AG08396 (cell line): ENCODE measurements at places on chromosomes 7 and 10.

DNA sequence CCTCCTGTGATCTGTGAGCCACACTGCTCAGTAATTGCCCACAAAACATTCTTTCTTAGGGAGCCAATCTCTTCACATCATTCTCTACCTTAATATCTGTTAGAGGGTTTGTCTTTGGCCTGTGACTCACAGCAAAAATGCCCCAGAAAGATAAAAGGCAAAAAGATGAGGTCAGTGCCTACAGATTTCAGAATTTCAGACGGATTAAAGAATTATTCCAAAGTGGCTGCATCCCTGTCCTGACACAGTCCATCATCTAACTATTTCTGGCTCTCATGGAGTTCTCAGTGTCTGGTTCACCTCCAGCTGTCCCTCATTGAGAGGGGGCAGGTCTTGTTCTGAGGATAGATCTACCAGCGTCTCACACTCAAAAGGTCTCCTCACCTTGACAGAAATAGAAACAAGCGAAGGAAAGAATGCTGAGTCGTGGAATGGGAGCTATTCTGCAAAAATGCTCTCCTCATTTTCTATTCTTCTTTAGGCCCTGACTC, 138.5 kb upstream of the AOAH start:
- DNase-seq = no peak

- no peak for DNase-seq
Observed at GRCh38 chr10:114046087-114046458, 2.4 kb downstream of the ADRB1 start.

- no peak for DNase-seq
Observed at GRCh38 chr7:142881586-142882337, 3.8 kb downstream of the TRPV6 start.

- DNase-seq = no peak
Observed at GRCh38 chr7:39810204-39810642, 139.8 kb upstream of the CDK13 start.

DNA sequence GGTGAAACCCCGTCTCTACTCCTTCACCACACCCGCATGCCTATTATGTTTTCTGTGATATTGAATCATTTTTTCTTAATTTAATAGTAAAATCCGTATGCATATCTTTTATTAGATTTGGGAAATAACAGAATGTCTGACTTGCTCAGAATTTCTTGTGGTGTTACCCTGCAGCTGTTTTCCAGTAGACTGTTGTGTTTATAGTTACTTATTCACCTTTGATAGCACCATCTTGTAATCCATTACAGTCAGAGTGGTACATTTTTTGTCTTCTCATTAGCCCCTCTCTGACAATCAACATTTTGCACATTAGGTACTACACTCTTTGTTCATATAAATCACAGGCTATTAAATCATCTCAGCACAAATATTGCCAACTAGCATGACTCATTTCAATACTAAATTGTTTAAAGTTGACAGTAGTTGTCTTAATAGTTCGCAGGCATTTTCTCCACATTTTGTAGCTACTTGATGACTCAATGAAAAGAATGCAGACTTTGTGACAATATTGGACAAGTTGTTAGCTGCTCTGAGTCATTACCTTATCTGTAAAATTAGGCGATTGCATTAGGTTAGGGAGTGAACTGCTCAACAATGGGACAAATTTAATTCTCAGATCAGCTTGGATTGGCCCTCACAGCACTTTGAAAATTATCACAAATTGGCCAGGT, 17.8 kb upstream of the SLC16A12 start:
- DNase-seq = peak; percentile 57

- DNase-seq = no peak
Observed at GRCh38 chr10:72088889-72089575, 681 bp upstream of the SPOCK2 start.

GRCh38 chr10:131018886-131019500, 292.5 kb downstream of the TCERG1L start:
- no peak for DNase-seq

- DNase-seq = no peak
Observed at GRCh38 chr7:29099896-29100847, 46.2 kb downstream of the CPVL start.

DNA sequence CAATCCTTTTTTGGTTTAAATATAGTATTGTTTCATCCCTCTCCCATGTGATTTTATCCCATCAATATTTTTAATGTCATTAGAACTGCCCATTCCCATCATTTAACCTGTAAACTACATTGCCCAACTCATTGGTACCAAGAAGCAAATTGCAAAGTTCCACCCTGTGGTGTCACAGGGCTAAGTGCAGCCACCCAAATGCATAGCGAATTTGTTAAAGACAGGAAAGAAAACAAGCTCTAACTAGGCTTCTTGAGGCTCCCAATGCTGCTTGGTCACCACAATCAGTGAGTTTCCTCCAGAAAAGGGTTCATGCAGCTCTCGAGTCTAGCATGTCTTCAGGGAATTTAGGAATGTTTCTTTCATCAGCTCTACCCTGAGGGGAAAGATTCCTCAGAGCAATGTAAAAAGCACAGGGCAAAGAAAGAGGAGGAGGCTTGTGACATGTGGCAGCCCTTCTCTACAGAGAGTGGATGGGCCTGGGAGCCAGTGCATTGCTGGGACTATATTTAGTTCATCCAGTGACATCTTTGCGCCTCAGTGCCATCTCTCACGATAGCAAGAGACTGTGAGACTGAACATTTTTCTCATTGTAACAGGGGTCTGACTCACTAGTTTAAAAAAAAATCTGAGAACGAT, 58.1 kb downstream of the CAV1 start:
- peak; percentile 39 for DNase-seq

DNA sequence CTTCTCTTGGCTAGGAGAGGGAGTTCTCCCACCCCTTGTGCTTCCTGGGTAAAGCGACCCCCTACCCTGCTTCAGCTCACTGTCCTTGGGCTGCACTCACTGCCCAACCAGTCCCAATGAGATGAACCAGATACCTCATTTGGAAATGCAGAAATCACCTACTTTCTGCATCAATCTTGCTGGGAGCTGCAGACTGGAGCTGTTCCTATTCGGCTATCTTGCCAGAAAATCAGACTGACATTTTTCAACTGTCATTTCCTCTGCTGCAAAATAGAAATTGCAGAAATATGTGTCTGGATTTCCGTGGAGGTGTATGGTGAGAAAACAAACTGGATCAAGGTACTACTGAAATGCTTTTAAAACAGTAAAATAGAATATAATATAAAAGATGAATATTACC, 43.0 kb upstream of the CYP2C18 start:
- no peak for DNase-seq

- DNase-seq = no peak
Observed at GRCh38 chr7:71652510-71652909, 520.6 kb downstream of the GALNT17 start.

DNA sequence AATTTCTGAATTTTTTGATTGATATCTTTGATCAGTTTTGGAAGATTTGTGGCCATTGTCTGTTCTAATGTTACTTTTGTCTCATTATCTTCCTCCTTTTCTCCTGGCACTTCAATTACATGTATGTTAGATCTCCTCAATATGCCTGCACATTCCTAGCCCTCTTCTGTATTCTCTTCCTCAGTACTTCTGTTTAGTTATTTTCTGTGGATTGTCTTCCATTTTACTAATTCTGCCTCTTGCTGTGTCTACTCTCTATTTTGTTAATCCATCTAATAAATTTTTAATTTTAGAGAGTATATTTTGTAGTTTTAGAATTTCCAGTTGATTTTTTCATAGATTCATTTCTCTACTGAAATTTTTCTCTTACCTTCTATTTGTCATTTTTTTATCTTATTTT, 137.1 kb downstream of the INSYN2A start:
- DNase-seq = no peak

- DNase-seq = no peak
Observed at GRCh38 chr10:69418052-69418752, 1.5 kb upstream of the TACR2 start.

GRCh38 chr7:109782806-109783205, 1213.1 kb downstream of the DNAJB9 start:
- no peak for DNase-seq

DNA sequence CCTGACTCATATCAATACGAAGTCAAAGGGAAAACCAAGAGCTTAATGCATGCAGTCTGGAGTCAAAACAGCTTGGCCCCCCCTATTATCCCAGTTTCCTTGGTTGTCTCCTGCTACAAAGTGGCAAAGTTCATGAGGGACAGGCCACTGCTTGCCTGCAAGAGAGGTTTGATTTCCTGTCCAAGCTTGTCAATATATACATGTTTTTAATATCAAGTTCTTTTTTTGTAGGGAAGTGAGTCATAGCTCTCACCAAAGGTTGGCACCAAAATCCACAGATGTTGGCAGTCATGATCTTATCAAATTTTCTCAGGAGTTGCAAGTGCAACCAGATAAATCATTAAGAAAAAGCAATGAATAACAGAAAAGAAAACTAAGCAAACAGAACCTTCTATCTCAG, 176.8 kb downstream of the COBL start:
- no peak for DNase-seq

DNA sequence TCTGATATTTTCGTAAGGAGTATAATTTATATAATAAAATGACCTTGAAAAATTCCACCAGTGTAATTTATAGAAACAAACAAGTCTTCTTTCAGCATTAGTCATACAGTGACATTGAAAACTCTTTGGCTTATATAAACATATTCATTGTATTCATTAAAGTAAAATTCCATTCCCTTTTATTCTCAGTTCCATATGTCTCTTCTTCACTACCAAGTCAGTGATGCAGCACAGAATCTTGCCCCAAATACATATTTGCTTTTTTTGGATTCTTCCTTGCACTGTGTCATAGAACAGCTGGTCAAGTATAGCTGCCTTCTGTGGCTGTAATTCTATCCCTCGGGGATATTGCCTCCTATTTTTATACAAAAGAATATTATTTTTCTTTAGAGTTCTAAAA, 884.5 kb upstream of the POT1 start:
- DNase-seq = no peak

GRCh38 chr10:132606536-132607316, 69.1 kb downstream of the INPP5A start:
- peak; percentile 79 for DNase-seq

GRCh38 chr7:66239467-66239856, 34.3 kb downstream of the TPST1 start:
- DNase-seq = no peak

GRCh38 chr10:71638064-71638821, 81.3 kb downstream of the C10orf105 start:
- no peak for DNase-seq

GRCh38 chr7:46034056-46034768, 113.1 kb upstream of the IGFBP3 start:
- DNase-seq = peak; percentile 25

DNA sequence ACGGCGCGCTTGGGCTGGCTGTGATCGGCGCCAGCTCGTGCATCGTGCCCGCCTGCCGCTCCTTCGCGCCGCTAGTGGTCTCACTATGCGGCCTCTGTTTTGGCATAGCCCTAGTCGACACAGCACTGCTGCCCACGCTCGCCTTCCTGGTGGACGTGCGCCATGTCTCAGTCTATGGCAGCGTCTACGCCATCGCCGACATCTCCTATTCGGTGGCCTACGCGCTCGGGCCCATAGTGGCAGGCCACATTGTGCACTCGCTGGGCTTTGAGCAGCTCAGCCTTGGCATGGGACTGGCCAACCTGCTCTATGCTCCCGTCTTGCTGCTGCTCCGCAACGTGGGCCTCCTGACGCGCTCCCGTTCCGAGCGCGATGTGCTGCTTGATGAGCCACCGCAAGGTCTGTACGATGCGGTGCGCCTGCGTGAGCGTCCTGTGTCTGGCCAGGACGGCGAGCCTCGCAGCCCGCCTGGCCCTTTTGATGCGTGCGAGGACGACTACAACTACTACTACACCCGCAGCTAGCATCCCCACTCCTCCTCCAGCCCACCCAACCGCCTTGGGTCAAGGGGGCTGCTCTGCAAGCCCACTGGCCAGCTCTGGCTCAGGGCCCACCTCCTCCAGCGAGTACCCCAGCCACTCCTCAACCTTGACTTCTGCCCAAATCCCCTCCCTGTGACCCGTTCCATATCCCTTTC, 1.9 kb downstream of the SLC18A3 start:
- DNase-seq = no peak

GRCh38 chr10:132974886-132975830, 32.8 kb upstream of the CFAP46 start:
- DNase-seq = peak; percentile 68

DNA sequence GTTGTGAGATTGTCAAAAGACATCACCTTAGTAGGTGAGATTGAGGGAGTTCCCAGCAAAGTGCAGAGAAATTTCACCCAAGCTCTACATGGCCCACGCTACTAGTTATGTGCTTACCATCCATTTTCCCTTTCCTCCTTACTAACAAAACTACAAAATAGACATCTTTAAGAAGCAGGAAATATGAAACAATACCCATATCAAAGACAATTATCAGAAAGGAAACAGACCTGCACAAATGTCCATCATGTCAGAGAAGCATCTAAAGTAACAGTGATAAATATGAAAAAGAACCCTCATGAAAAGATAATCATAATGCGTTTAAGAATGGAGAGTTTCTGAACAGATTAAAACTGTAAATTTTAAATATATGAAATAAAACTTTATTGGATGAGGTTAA, 28.2 kb downstream of the GIMAP4 start:
- no peak for DNase-seq

- DNase-seq = no peak
Observed at GRCh38 chr7:44713141-44713540, 35.5 kb upstream of the ZMIZ2 start.

DNA sequence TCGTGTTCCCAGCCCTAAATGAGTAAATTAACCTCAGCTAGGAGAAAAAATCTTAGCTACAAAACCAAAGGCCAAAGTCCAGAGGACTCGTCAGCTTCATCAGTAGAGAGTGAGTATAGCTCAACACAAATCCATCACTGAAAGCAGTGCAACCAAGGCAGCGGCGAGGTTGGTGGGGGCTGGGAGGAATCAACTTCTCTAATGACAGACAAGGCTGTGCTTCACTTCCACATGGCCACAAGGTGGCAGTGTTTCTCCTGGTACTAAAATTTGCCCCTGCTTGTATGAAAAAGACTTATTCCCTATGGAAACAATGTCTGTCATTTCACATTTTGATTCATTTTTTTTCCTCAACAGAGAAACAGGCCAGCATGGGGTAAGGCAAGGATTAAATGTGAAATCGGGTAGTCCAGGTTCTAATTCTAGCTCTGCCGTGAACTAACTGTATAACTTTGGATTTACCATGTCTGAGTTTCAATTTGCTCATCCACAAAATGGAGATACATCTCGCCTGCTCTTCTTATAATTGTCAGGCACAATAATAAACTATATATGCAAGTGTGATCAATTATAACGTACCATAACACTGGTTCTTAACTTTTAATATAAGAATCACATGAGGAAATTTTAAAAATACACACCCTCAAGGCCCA, 39.3 kb downstream of the FAS start:
- DNase-seq = peak; percentile 64

DNA sequence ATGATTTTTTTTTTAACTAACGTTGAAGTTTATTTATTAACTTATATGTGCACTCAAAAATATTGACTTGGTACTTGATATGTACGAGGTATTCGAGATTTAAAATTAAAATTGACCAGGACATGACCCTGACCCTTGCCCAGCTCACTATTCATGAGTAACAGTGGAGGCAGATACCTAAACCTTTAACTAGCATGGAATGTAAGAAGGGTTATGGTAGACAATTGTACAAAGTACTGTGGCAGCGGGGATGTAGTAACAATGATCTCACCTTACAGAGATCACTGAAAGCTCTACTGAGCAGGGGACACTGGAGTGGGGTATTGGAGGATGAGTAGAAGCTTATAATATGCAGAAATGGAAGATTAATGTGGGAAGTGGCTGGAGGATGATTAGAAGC, 60.8 kb downstream of the ADRA2A start:
- DNase-seq = no peak
